ENCODE measurements at places on chromosomes 5 and 9.

- no peak for DNase-seq
Measured at GRCh38 chr9:137456061-137456863, 2.9 kb downstream of the NSMF start.

- no peak for DNase-seq
Measured at GRCh38 chr5:16763211-16763610, 146.4 kb upstream of the RETREG1 start.

GRCh38 chr9:101138509-101138908 lies 110.0 kb downstream of the PLPPR1 start:
- DNase-seq = no peak

GRCh38 chr5:164951570-164951969 lies 1446.2 kb downstream of the MAT2B start:
- no peak for DNase-seq

GRCh38 chr9:124941679-124942561 lies 1.0 kb upstream of the GOLGA1 start:
- peak; percentile 74 for DNase-seq

GRCh38 chr5:52748590-52748989 lies 39.1 kb upstream of the ITGA1 start:
- no peak for DNase-seq

DNA sequence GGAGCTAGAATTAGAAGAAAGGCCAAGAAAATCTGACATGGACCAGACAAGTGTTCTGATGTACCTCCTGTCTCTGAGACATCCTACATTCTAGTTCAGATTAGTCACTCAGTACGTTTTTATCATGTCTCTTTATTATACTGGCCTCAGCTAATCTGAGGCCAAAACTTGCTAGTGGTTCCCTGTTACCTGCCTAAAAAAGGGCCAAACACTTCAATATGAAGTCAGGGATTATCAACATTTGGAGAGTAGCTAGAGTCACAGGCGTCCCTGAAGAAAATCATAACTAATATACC lies 587.4 kb downstream of the PRELID2 start:
- no peak for DNase-seq

DNA sequence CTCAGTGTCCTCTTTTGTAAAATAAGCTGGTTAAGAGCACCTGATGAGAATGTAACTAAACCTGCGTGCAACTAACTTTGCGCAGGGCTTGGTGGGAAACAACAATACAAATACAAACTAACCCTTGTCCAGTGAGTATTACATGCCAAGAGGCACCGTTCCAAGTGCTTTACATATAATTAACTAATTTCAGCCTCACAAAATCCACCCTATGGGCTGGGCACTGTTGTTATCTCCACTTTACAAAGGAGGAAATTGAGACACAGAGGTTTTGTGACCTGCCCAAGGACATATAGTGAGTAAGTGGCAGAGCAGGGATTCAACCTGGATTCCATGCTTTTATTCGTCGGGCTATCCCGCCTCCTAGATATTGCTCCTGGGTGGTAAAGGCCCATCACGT lies 26.2 kb upstream of the TNIP1 start:
- no peak for DNase-seq

Data from testis (tissue), 5 donors.